A172 (cell line): ENCODE measurements at places on chromosomes 4 and X.

GRCh38 chr4:92952426-92952825 is 648.7 kb downstream of the GRID2 start:
- no peak for DNase-seq

DNA sequence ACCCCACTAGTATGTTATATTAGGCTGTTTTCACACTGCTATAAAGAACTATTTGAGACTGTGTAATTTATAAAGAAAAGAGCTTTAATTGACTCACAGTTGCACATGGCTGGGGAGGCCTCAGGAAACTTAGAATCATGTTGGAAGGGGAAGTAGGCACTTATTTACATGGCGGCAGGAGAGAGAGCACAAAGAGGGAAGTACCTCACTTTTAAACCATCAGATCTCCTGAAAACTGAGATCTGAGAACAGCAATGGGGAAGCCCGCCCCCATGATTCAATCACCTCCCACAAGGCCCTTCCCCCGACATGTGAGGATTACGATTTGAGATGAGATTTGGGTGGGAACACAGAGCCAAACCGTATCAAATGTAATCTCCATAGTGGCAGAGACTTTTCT is 45.4 kb upstream of the XK start:
- DNase-seq = no peak

GRCh38 chr4:26053761-26054160 is 139.7 kb downstream of the SMIM20 start:
- DNase-seq = no peak

DNA sequence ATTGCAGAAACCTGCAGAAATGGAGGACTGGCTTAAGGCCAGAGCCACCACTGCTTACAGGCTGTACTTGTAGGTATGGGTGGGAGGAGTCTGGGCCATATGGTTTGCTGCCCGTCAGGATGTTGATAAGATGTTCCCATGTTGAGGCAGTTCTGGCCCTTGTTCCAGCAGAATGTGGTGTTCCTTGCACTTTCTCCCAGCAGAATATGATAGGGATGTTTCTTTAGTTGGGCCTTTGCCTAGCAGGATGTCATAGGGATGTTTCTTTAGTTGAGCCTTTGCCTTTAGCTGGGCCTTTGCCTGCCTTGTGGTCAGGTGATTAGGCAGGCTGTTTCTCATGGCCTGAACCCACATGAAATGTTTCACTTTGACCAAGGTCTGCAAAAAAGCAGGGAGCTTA is 139.1 kb upstream of the PAQR3 start:
- no peak for DNase-seq

GRCh38 chr4:81031796-81032551 is 1.5 kb downstream of the BMP3 start:
- no peak for DNase-seq

DNA sequence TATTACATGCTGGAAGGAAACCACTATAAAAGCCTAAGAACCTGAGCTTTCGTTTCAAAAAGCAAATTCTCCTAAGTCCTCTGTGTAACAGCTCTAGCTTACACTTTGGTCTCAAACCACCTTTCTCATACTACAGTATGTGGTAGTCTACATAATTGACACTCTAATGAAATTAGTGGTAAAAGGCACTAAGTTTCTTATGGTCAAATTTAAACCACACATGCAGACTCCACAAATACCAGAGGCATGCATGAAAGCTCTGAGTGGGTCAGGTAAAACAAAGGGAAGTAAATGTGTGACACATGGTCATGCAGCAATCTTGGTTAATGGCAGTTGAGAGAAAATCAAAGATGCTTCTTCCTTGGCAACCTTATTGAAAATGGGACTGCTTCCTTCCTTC is 187.8 kb downstream of the CCNG2 start:
- DNase-seq = no peak

- no peak for DNase-seq
Observed at GRCh38 chr4:52588097-52588496, 71.0 kb downstream of the USP46 start.

- DNase-seq = no peak
Observed at GRCh38 chr4:57344296-57344695, 234.1 kb upstream of the IGFBP7 start.

DNA sequence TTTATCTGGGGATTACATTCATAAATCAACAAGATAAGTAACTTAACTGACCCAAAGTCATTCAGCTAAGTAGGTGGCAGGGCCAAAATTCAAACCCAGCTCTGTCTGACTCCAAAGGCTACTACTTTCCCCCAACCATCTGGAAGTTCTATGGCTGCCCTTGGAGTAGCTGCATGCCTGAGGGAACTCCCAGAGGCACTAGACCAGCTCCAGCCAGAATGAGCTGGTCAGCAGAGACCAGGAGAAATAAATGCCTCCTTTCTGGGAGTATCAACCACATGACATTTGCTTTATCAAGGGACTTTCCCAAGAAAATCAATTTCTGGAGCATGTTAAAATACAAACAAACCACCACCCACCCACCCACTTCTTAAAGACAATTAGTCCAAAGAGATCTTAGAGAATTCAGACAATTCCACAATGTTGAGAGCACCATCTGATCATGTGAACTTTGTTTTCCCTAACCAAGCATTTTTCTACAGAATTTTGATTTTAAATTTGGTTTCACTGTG is 180.5 kb downstream of the EFHC2 start:
- DNase-seq = no peak

DNA sequence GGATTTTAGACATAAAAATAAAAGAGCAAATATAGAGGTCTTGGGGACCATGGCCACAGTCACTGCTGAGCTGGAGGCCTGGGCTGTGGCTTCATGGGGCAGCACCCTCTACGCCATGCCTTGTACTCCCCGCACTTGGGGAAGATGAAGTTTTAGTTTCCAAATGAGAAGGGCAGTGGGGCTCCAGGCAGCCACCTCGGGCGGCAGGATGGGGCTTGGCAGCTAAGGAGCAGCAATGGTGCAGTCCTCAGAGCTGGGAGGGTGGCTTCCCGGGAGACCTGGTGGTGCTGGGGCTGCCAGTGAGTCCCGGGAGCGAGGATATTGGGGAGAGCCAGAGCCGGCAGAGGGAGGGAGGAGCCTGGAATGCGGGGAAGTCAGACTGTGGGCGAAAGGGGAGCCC is 2.4 kb downstream of the CXCR3 start:
- DNase-seq = no peak

- DNase-seq = peak; percentile 18
Observed at GRCh38 chrX:43552156-43552555, 103.9 kb upstream of the MAOA start.

- DNase-seq = no peak
Observed at GRCh38 chr4:47814618-47815295, 23.1 kb downstream of the CORIN start.

GRCh38 chrX:46251755-46252154 is 293.5 kb downstream of the ZNF674 start:
- DNase-seq = peak; percentile 59

DNA sequence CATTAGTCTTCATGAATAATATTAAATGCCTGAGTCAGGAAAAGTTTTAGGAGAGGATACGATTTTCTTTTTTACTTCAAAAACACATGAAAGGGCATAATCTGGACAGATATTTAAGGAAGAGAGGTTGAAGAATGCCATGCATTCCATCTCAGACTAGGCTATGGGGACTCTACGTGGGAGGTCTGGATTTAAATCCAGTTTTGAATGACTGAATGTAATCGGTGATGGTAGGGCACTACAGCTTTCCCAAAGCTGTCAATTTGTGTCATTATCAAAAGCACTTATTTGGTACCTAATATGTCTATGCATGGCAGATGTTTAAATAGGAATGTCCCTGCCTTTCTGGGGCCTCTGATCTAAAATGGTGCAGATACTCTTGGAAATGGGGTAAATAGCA is 59.3 kb upstream of the RPL34 start:
- DNase-seq = no peak

GRCh38 chr4:182746876-182747275 is 170.3 kb downstream of the DCTD start:
- DNase-seq = no peak

DNA sequence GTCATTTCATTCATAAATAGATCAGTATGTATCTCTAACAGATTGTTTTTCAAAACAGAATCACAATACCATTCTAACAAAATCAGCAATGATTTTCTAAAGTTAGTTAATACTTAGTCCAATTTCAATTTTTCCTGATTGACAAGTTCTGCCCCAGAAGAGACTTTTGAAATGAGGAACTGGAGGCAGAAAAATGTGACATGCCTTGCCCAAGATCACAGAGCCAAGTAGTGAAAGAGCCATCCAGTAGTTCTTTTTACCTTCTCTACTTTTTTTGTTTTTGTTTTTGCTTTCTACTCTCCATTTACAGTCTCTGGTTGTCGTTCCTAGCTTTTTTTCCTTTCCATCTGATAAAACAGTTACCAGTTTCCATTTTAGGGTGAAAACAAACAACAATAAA is 129.3 kb upstream of the TMEM164 start:
- DNase-seq = no peak

DNA sequence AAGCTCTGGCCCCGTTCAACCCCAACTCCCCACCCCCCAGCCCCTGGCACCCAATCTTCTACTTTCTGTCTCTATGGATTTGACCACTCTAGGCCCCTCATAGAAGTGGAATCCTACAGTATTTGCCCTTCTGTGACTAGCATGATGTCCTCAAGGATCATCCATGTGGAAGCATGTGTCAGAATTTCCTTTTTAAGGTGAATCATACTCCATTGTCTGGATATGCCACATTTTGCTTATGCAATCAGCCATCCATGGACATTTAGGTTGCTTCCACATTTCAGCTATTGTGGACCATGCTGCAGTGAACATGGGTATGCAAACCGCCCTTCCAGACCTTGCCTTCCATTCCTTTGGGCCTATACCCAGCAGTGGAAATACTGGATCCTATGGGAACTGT is 15.5 kb downstream of the CCNQ start:
- DNase-seq = no peak

- DNase-seq = peak; percentile 28
Observed at GRCh38 chrX:132786217-132786616, 172.2 kb downstream of the HS6ST2 start.

DNA sequence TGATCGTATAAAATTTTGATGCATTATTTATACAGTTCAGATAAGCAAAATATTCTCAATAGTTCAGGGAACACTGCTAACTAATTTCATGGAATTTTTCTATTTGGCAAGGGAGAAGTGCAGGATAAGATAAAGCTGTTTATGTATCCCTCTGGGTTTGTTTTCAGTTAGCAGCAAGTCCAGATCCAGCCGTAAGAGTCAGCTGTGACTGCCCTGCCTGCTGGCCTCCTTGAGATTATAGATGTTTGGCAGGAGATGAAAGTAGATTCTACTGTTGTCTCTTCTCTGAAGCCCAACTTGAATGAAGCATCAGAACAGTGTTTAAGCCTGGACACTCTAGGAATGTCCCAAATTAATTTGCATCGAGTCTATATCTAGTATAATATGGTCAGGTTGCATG is 29.5 kb downstream of the ANTXR2 start:
- no peak for DNase-seq

DNA sequence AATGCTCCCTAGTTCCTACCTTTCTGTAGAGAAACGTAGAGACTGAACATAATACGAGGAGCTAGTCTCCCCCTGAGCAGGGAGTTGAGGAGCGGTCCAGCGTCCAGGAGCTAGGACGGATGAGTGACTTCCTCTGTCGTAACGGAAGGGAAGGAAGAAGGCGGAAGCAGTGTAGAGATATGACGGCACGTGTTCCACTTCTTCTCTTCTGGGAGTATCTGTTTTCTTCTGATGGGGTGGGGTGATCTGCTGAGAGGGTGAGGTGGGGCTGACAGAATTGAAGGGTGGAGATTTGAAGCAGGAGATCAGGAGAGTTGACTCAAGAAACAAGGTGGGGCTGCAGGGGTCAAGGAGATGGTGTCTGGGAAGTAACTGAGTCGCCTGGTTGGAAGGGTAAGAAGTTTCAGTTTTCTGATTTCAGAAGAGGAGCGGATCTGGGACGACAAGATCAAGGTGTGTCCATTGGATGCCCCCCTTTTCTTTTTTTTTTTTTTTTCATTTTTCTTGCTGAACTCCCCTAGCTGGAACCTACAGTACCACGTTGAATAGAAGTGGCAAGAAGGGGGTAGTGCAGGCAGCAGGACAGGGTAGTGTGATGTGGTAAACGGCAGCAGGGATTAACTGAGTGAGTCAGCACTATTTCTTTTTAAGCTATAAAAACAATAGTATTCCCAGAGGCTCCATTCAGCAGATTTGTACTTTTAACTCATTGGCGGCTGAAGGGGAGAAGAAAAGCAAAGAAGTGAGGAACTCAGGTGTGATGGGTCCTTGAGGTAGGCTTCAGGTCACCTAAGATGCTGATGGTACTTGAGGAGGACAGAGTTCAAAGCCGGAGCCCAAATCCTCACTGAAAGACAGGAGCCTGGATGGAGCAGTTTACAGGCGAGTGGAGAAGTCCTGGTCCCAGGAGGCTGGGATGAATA is 50.8 kb upstream of the SETD7 start:
- peak; percentile 58 for DNase-seq

DNA sequence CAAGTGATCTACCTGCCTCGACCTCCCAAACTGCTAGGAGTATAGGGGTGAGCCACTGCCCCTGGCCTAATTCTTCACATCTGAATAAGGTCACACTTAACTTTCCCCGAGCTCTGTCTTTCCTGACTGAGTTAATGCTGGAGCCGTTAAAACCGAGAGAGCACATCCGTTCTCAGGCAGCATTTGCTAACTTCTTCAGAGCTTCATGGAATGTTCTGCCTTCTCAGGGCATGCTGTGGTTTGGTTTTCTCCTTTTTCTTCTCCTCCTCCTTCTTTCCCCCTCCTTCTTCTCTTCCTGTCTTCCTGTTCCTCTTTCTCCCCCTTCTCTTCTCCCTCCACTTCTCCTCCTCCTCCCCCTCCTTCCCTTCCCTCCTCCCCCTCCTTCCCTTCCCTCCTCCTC is 119.9 kb downstream of the ASMT start:
- peak; percentile 19 for DNase-seq

DNA sequence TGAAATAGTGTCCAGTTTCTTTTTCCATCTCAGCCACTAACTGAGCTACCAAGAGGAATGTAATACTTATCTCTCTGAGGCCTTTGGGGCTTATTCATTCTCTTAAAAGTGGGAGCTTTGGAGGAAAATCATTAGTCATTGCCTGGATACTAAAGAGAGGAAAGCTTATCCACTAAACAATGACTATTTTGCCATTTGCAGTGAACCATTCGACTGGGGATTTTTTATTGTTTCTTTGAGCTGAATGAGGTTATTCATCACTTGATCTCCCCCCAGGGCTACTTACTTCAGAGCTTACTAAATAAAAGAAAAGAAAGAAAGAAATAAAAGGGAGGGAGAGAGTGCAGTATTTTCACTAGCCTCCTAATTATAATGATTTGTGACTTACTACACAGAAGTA is 1329.5 kb upstream of the TENM3 start:
- DNase-seq = peak; percentile 75

GRCh38 chr4:38943343-38943742 is 75.7 kb downstream of the FAM114A1 start:
- DNase-seq = no peak
